ENCODE measurements at places on chromosomes 5 and 9.

- DNase-seq, result no peak
These were observed 4.2 kb downstream of the CTXN3 start for GRCh38 chr5:127652952-127653611.

GRCh38 chr5:164561933-164562872 lies 1056.8 kb downstream of the MAT2B start:
- no peak for DNase-seq

- no peak for DNase-seq
These were observed 7.5 kb upstream of the MSH3 start for GRCh38 chr5:80646926-80647325.

DNA sequence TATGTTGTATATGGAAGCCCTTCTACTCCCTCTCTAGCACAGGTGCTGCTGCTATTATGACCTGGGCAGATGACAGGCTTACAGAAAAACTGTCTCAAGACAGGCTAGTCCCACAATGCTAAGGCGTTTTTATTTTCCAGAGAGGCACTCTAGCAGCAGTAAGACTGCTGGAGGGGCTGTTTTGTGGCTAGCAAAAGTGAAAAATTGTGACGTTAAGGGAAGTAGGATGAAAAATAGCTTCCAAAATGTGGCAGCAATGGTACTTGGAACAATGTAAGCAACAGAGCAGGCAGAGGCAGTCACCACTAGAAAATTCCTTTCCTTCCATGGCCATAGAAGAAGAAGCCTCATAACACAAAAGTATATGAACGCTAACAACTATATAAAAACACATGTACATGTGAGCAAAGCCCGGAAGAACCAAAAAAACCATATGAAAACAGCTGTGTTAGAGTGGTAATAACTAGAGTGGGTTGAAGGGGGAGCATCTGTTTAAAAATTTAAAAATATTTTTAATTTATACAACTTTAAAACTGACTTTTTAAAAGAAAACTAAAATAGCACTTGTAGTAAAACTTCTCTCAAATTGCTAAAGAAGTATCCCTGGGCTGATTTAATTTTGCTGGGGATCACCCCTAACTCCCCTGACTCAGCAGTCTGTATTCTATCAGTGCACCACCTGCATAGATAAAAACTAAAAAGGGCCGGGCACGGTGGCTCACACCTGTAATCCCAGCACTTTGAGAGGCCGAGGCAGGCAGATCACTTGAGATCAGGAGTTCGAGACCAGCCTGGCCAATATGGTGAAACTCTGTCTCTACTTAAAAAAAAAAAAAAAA lies 30.6 kb downstream of the CLINT1 start:
- DNase-seq, result peak; percentile 22

DNA sequence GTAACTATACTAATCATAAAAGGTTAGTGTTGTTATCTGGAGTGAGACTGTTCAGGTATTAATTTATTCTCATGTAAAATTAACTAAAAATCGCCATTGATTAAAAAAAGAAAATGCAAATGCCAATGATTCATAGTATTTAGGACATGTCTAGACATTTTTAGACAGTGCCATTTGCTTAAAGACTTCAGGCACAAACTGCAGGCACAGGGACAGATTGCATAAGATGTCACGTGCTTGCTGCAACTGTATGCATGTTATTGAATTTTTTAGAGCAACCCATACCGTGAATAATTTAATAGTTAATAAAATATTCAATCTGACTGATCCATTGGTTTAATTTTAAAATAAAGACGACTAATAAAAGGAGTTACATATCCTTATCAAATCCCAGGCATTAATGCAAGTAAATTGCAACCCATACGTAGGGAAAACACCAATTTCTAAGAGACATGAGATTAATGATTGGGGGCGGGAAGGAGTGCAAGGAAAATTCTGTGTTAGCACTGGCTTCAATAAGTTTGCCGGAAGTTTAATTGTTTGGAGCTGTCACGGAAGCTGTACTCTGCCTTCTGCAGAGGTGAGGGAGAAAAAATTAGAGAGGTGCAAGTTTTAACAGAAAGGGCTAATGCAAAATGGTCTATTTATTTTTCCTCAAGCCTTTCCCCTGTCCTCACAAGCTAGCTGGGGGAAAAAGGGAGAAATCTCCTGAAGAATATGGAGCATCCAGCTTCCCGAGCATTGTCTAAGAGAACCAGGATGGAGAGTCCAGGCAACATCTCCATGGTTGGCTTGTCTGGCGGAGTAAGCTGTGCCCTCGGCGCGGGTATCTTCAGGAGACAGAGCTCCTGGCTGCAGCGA lies 2.9 kb downstream of the EDIL3 start:
- DNase-seq, result no peak

GRCh38 chr5:84433461-84433860 lies 48.8 kb upstream of the EDIL3 start:
- no peak for DNase-seq

DNA sequence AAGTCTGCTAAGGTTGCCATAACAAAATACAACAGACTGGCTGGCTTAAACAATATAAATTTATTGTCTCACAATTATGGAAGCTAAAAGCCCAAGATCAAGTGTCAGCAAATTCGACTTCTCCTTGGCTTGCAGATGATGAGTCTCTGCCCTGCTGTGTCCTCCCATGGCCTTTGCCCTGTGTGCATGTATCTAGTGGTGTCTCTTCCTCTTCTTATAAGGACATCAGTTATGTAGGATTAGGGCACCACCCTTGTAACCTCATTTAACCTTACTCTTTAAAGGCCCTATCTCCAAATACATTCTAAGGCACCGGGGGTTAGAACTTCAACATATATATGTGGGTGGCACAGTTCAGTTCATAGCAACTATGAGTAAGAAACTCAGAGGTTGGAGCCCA lies 157.9 kb upstream of the RASA1 start:
- no peak for DNase-seq

GRCh38 chr5:14669415-14669814 lies 4.9 kb downstream of the OTULIN start:
- DNase-seq, result no peak

DNA sequence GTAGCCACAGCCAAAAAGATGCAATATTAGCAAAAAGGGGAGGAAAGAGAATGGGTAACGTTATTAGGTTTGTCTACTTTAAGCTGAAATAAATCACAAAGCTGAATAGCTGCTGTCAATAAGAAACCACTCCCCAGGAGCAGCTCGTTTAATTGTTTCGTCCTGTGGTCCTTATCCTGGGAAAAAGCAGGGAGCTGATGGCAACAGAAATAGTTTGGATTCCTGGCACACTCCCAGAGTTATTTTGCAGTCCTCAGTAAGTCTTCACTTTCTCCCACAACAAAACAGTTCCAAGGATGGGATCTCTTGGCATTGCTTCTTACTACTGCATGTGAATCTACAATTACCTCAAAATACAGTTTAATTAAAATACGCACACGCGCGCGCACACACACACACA lies 28.8 kb downstream of the FRMD3 start:
- no peak for DNase-seq

GRCh38 chr5:118326481-118327045 lies 661.8 kb downstream of the DTWD2 start:
- DNase-seq, result no peak

DNA sequence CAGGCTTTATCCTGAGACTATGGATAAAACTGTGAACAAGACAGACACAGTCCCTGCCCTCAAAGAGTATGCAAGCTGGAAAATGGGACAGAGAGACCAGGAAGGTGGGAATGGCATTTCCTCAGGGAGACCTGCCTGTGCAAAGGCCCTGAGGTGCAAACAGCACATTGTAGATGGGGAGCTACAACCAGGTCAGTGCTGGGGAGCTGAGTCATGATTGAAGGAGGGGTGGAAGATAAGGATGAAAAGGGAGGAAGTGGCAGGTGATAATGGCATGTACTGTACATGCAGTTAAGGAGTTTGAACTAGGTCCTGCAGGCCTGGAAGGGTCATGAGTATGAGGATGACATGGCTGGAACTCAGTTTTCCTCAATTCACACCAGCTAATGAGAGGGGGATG lies 75.5 kb upstream of the BOD1 start:
- DNase-seq, result no peak

- no peak for DNase-seq
These were observed 64.4 kb downstream of the MAP1B start for GRCh38 chr5:72171667-72172066.

GRCh38 chr5:106258591-106259125 lies 1412.1 kb downstream of the EFNA5 start:
- DNase-seq, result no peak

GRCh38 chr5:169302491-169303118 lies 1.7 kb upstream of the SLIT3 start:
- peak; percentile 82 for DNase-seq

GRCh38 chr5:145834917-145835847 lies at the start of gene PRELID2:
Gene PRELID2, minus strand, starts transcription at chr5:145835342. Its CDS starts 91 bp downstream, at chr5:145835251.
- no peak for DNase-seq

DNA sequence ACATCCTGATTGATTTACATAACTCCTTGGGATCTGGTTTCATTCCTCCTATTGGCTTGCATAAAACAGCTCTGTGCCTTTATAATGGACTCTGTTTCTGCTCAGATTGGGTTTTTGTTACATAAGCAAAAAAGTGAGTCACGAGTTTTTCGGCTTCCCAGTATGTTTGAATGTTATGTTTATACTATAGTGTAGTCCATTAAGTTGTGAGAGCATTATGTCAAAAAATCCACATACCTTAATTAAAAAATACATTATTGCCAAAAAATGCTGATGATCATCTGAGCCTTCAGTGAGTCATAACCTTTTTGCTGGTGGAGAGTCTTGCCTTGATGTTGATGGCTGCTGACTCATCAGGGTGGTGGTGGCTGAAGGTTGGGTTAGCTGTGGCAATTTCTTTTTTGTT lies 144.6 kb downstream of the CCDC171 start:
- DNase-seq, result no peak

- no peak for DNase-seq
These were observed 3.4 kb downstream of the SLC2A6 start for GRCh38 chr9:133475292-133476012.

DNA sequence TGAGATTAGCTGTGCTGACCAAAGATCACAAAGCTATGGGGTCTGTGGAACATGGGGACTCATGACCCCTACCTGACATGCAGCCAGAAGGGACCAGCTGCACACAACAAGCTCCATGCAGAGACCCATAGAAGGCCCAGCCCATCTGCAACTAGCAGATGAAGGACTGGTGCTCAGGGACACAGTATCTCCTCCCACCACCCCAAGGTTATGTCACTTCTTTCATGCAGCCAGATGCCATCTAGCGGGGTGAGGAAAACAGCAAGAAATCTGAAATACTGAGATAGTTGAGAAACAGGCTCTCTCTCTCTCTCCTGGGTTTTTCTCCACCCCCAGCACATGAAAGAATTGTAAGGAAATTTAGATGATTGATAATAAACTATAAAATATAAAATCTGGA lies 161.3 kb upstream of the DAPK1 start:
- DNase-seq, result peak; percentile 25

DNA sequence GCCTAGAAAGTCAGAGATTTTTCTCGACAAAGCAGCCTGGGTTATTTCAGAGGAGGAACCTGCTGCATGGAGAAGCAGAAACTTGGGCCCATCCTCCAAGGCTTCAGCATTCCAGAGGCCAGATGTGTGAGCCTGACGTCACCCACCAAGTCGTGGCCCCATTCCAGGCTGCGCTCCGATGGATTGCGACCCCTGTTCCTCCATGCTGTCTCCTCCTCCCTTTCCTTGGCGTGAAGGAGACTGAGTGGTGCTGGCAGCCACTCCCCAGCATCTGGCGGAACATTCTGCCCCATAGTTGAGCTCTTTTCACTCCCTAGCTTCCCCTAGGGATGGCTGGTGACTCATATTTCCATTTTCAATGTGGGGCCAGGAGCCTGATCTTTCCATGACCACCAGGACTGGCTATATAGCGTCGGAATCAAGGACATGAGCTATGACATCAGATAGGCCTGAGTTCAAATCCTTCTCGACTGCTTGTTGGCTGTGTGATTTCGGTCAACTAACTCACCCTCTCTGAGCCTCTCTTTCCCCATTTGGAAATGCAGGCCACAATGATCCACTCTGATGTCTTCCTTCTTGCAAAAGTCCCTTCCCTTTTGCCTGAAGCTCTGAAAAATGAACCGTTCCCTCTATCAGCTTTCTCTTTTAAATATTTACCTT lies 24.5 kb upstream of the DUSP1 start:
- no peak for DNase-seq

GRCh38 chr9:37992924-37993349 lies 76.1 kb downstream of the SHB start:
- DNase-seq, result no peak

GRCh38 chr5:57703721-57704120 lies 221.1 kb upstream of the ACTBL2 start:
- no peak for DNase-seq

DNA sequence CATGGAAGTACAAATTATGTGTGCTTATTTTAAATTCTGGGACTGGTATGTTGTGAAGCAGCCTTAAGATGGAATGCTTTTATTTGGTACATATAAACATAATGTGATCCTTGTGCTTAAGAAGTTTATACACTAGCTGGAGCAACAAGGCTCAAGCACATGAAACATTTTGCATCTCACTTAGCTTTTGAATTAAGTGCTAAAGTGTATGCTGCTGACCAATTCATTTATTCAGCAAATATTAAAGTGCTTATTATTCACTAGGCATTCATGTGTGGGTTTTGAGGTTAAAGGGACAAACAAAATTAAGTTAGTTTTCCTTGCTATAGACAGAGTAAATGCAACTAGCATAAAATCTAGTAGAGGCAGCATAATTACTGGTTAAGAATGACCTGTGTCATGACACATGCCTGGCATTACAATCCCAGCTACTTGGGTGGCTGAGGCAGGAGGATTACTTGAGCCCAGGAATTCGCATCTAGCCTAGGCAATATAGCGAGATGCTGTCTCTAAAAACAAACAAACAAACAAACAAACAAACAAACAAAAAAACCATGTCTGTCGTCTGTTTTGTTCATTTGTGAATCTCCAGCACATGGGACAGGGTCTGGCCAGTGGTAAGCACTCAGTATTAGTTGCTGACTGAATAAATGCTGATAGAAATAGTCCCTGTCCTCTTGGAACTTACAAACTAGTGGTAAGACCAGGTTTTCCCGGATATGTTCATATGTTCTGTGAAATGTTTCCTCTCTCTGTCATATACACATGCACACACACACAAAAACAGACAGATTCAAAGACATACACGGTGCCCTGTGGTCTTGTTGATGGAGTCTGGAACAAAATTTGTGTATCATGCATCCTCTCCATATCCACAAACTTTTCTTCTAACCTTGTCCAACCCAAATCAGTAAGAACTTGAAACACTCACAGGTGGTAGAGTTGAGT lies 41.9 kb upstream of the TNFAIP8 start:
- DNase-seq, result no peak
